SK-N-SH treated with all-trans-retinoic acid at 6 μM for 48 hours (cell line): ENCODE measurements at places on chromosomes 4 and X.
A peak's percentile ranks its signal among the peaks of the same experiment; 100 is the strongest.

- ATAC-seq = no peak
Measured at GRCh38 chr4:3800351-3800750, 34.2 kb downstream of the ADRA2C start.

GRCh38 chr4:165991325-165992180 lies 118.5 kb downstream of the TLL1 start:
- ATAC-seq = peak; percentile 37; the same call in 2 of the 3 replicates

DNA sequence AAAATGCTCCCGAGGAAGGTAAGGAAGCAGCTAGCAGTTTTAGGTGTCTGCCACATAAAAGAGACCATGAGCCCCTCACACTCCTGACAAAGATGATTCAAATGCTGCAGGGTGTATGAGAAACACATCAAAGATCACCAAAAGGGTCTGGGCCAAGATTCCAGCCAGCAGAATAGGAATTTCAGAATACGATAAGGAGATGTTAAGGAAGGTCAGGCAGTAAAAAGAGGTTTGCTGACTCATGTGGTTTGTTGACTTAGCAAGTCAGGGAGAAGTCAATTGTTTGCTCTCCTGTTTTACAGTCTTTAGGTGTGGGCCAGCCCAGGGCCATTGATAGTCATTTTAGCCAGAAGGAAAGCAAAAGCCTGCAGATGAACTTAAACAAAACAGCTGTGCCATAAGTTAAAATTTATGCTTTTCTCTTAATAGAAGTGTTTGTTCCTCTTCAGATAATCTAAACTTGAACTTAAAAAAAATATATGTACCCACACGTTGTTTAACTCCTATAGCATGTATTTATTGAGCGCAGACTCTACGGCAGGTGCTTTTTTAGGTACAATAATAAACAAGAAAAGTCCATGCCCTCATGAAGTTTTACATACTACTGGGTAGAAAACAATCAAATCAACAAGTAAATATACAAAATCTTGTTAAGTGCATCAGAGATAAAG lies 115.6 kb downstream of the CAMK2D start:
- ATAC-seq = peak; percentile 80

GRCh38 chr4:95129031-95129430 lies 371.3 kb downstream of the BMPR1B start:
- no peak for ATAC-seq

- ATAC-seq = peak; percentile 74
Measured at GRCh38 chr4:153538487-153539357, 72.6 kb downstream of the TMEM131L start.

DNA sequence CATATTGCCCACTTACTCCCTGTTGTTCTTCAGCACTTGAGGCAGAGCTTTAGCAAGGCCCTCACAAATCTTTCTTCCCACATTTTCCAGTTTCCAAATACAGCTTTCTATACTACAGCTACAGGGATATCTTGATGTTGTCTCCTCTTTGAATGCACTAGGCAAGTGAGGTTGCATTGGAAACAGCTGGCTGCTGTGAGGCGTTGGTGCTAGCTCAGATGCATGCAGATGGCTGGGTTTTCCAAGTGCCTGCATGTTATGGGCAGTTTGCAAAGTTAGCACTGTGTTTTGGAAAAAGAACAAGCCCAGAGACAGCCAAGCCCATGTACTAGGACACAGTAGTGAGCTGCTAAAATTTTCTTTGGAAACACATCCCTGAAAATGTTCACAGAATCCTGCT lies 315.1 kb upstream of the RASGEF1B start:
- no peak for ATAC-seq

DNA sequence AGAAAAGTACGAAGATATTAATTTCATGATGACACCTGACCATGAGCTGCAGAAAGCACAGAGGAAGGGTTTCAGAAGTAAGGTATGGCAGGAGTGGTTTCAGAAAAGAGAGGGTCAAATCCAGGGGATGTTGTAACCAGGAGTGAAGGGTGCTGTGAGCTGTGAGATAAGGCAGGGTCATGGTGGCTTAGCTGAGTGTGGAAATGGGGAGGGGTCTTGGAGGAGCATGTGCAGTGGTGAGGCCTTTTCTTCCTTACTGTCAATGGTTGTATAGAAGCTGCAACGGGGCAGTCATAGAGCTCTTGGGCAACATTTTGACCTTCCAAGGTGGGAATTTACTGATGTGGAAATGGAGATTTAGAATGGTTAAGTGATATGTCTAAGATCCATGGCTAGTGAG lies 2.5 kb downstream of the ANAPC4 start:
- ATAC-seq = no peak

GRCh38 chr4:118968005-118968404 lies 79.4 kb downstream of the SYNPO2 start:
- peak; percentile 61 for ATAC-seq

- ATAC-seq = peak; percentile 63; the same call in 2 of the 3 replicates
Measured at GRCh38 chr4:75658876-75659275, 14.3 kb downstream of the G3BP2 start.

GRCh38 chr4:69322055-69322454 lies 41.8 kb downstream of the UGT2B28 start:
- peak; percentile 37; the same call in 1 of the 3 replicates for ATAC-seq

DNA sequence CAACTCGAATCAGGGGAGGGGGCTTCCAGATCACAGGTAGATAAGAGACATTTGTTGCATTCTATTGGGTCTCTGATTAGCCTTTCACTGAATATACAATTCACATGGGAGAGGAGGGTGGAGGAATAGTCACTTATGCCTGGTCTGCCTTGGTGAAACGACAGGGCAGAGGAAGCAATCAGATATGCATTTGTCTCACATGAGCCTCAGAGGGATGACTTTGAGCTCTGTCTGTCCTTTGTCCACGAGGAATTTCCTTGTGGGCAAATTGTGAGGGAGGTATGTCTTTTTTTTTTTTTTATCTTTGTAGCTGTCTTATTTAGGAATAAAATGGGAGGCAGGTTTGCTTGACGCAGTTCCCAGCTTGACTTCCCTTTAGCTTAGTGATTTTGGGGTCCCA lies 28.5 kb upstream of the TMSB4X start:
- ATAC-seq = no peak; the same call in 2 of the 3 replicates

DNA sequence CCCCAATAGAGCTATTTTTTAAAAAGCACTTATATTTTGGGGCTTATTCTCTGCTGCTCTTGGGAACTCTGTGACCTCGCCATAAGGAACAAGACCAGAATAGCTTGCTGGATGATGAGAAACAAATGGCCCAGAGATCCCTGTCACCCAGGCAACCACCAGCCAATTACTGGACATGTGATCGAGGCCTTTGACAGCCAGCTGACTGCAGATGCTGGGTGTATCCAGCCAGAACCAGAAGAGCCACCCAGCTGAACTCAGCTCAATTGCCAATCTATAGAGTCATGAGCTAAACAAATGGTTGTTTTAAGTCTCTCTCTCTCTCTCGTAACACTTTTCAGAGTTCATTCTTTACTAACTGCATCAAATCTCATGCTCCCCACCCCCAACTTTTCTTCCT lies 24.4 kb upstream of the CITED1 start:
- ATAC-seq = no peak; the same call in 2 of the 3 replicates

DNA sequence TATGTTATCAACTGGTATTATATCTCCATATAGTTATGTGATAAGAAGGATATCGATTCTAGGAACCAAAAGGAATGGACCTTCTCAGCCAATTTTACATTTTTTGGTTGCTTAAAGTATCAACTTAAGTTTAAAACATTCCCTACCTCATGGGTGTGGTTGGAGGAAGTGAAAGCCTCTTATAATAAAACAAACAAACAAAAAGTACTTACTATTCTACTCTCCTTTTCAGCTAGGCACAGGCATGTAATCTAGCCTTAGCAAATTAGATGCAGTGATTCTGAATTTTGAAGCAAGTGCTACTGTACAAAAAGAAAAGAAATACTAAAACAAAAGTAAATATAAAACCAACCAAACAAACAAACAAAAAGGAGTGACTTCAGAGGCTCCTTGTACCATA lies 485.4 kb downstream of the C4orf33 start:
- no peak for ATAC-seq

DNA sequence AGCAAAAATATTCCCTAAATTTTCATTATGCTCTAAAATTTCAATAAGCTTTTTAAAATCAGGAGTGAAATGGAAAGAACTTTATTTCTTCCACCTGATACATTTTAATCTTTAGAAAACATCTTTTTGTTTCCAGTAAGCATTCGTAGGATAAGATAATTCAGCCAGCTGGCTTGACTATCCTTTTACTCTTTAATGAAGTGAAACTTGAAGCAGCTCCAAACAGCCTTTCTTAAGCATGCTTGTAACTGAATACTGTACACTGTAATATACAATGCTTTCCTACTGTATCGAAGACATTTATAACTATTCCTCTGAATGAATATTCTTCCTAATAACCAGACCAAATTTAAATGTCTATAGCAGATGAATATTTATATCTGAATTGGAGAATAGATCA lies 98.8 kb downstream of the KLHL4 start:
- no peak for ATAC-seq

DNA sequence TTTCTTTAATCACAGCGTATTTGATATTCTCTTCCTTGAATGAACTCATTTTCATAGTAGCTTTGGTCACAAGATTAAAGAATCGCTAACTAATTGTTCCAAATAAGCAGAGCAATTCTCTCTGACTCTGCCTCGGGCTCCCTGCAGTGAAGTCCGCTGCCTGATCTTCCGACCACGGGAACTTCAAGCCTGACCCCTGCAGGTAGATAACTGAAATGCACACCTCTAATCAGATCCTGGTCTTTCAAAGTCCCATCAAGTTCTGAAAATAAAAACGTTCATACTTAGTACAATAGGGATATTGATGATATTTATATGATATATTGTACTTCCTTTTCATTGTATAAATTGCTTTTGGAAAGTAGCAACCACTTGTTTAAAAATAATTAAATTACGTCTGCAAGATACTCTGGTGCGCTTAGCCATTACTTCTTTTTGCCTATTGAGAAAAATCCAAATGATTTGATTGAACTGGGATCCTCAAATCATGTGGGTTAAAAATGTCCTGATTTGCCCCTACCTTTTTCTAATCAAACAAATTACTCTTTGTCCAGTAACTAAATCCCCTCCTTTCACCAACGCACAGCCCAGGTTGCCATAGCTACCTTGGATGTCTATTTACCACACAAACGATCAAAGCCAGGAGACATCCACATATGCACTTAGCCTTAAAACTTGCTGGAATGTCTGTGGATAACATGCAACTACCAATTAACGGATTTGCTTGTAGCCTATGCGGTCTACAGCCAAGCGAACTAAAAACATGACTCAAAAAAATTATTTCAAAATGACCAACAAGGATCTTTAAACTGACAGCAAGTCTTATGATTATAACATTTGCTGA lies 4.2 kb downstream of the MID1 start:
- peak; percentile 51 for ATAC-seq

GRCh38 chr4:7398104-7398423 lies 36.7 kb downstream of the PSAPL1 start:
- peak; percentile 76 for ATAC-seq

- ATAC-seq = peak; percentile 73
Measured at GRCh38 chrX:40474205-40474626, 106.6 kb upstream of the ATP6AP2 start.

DNA sequence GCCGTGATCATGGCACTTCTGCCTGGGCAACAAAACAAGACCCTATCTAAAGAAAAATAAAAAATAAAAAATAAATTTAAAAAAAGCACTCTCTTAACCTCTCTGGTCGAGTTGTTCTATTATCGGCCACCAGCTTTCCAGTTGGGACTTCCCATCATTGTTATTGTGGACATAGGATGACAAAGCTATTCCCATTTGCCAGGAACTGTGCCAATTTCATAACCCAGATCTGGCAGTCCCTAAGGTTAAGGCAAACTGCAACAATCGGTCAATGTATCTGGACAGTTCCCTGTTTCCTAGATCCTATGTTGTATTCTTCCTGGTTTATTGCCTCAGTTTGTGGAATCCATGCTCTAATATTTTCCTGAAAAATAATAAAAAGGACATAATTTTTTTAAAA lies 17.8 kb upstream of the ANXA5 start:
- no peak for ATAC-seq
